NCI-H2107 (cell line): ENCODE measurements at places on chromosomes 11 and 22.

DNA sequence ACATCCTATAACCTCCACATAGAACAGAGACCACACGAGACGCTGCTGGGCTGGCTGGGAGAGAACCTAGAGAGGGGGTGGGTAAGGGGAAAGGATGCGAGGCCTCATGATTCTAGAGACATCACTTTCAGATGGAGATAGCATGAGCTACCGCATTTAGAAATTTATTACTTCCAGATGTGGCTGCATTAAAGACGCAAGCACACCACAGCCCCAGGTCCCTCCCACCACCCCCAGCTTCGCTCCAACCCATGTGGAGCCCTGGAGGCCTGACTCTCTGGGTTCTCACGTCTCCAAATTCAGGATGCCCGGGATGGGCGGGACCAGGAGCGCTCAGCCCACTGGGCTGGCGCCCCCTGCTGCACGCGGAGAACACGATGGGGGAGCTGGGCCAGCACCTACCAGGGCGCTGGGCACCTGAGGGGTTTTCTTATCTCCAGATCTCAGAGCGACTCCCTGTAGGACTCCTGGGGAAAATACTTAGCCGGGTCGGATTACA, 13.6 kb downstream of the MRPL21 start:
- DNase-seq, result no peak

DNA sequence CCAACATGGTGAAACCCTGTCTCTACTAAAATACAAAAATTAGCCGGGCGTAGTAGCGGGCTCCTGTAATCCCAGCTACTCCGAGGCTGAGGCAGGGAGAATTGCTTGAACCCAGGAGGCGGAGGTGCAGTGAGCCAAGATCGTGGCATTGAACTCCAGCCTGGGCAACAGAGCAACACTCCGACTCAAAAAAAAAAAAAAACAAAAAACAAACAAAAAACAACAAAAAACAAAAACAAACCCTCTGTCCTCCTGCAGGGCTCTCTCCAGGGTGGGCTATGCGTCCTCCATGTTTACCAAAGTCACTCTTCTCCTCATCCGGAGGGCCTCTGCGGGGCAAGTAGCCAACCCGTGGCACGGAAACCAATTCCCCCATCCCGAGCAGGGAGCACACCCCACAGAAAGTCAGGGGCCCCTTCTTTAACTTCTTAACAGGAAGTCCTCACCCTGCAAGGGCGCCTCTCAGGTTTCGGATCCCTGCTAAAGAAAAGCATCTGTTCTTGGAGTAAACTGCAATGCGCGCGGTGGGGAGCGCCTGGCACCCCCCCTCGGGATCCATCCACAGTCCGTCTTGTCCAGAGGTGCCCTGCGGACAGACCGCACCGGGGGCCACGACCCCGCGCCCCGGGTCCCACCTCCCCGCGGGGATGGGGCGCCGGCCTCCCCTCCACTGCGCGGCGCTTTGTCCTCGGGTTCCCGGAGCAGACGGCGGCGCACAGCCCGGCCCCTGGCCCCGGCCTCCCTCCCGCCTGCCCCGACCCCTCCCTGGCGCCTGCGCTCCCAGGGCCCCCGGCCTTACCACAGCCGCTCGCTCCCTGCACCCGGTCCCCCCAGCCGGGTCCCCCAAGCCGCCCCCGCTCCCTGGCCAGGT, 712 bp downstream of the CERK start:
- no peak for DNase-seq

DNA sequence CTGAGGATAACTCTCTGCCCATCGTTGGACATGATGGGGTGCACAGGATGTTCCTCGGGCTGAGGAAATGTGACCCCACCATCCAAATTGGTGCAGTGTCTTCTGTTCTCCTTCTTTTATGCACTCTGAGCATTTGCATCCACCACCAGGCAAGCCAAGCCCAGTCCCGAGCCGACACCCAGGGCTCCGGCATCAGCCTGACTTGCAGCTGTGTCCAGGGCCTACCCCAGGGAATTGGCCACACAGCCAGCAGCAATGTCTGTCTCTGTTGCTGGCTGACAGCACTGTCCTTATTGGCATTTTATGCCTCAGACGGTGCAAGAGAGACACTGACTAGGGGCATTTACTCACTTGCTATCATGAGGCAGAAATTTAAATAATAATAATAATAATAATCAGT, 25.4 kb upstream of the CPT1A start:
- DNase-seq, result no peak

GRCh38 chr11:132062031-132062430, 691.6 kb downstream of the NTM start:
- DNase-seq, result no peak

GRCh38 chr11:68315171-68315920, 3.0 kb downstream of the LRP5 start:
- DNase-seq, result no peak

DNA sequence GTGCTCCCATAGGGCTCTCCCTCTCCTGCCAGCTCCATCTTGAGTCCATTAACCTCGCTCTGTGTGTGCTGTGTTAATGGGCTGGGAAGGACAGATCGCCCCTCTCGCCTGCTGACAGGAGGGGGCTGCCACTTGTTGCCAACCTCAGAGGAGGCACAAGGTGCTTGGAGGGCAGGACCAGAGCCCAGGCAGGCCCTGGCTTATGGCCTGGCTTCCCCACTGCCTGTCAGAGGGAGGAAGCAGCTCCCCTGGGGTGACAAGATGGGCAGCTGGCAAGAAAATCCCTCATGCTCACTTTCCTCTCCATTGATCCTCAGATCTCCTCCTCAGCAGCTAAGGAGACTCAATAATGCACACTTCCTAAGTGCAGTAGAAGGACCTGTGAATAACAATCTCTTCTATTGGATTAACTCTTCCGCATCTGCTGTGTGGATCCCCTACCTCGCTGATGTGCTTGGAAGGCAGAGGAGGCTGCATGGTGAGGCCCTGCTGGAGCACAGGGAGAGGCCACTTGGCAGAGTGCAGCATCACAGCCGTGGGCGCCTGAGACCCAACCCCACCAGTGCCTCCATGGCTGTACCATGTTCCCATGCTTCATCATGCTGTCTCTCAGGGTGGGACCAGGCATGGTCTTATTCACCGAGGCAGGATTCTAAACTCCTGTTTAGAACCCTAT, 70.3 kb downstream of the TRIM29 start:
- no peak for DNase-seq

GRCh38 chr22:45446216-45446615, 32.7 kb downstream of the RIBC2 start:
- DNase-seq, result no peak

- no peak for DNase-seq
Measured at GRCh38 chr22:33130473-33130872, 72.3 kb upstream of the SYN3 start.

- DNase-seq, result no peak
Measured at GRCh38 chr11:117517097-117517496, 189.4 kb downstream of the CEP164 start.

GRCh38 chr22:49203859-49204598, 623.6 kb downstream of the BRD1 start:
- DNase-seq, result no peak
